ENCODE measurements at places on chromosomes 3 and 15. TPM values are rescaled to one million over a fixed set of nuclear protein-coding genes. Genes with fewer than 3 reads are reported as not detected.

- no peaks in the 10 kb centered on the region for H3K27me3 ChIP-seq
- H3K27ac ChIP-seq, result no peak overlapping the region
- H3K4me3 ChIP-seq, result no peak overlapping the region
These were observed 96.3 kb downstream of the LRRC28 start for GRCh38 chr15:99347574-99347973.

GRCh38 chr3:192570821-192571791 is 156.2 kb downstream of the FGF12 start:
- DNase-seq, result no peak
- H3K4me3 ChIP-seq, result no peak overlapping the region
- H3K36me3 ChIP-seq, result no peaks in the 10 kb centered on the region
- H3K27me3 ChIP-seq, result no peaks in the 10 kb centered on the region
- no peak overlapping the region for H3K27ac ChIP-seq

DNA sequence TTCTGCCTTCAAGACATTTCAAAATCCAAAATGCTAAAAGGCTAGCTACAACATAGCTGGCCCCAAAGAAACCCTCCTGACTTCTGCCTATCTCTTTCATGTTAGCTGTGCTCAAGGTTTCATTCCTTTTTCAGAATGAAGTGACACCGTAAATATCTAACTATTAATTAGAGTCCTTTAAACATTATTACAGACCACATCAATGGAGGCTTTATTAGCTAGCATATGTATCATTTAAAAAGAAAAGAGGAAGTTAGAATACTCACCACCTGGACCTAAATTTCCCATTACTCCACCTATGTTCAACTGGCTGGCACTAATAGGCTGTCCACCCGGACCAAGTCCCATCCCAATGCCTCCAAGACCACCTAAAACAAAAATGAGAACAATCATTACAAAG is 24.6 kb downstream of the MYEF2 start:
- H3K4me3 ChIP-seq, result no peak overlapping the region
- no peak overlapping the region for H3K27ac ChIP-seq
- DNase-seq, result no peak
- H3K4me1 ChIP-seq, result no peaks in the 10 kb centered on the region

- no peak overlapping the region for H3K4me3 ChIP-seq
- no peak overlapping the region for H3K27ac ChIP-seq
- no peak for DNase-seq
- H3K27me3 ChIP-seq, result peaks cover 4% of the 10 kb centered on the region
- H3K4me1 ChIP-seq, result no peaks in the 10 kb centered on the region
These were observed 139.0 kb upstream of the NECTIN3 start for GRCh38 chr3:110932567-110932966.

- no peak overlapping the region for H3K4me3 ChIP-seq
- no peaks in the 10 kb centered on the region for H3K4me1 ChIP-seq
- DNase-seq, result no peak
These were observed 57.9 kb upstream of the EPHB3 start for GRCh38 chr3:184503647-184504046.

DNA sequence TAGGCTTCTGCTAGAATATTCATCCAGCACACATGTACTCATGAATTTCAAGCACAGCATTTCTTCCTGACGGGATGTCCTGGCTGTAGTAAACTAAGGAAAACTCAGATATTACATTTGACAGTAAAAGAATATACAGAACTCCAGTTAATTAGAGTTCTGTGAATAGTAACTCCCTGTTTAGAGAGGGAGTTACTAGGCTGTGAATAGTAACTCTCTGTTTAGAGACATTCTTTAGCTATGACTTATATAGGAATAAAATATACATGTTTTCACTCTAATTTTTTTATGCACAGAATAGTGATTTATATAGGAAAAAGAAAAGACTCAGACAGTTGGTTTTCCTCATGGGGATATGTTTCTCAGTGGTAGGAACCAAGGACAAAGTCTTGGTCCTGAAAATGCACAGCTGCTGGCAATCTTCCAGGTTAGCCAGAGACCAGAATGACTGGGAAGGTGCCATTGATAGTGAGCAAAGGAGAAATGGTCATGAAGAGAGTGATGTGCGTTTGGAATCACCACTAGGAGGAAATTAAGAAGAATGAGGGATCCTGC is 480.7 kb upstream of the THBS1 start:
- no peak overlapping the region for H3K27ac ChIP-seq
- no peaks in the 10 kb centered on the region for H3K27me3 ChIP-seq

The INTS14 gene
- 26.9 TPM for total RNA-seq

The FGD5 gene
- total RNA-seq, result not detected

Data from naive thymus-derived CD4-positive, alpha-beta T cell (primary cell).